ENCODE measurements at places on chromosomes 5 and 9. TPM values are rescaled to one million over a fixed set of nuclear protein-coding genes. Genes with fewer than 3 reads are reported as not detected.
A peak's percentile ranks its signal among the peaks of the same experiment; 100 is the strongest.

DNA sequence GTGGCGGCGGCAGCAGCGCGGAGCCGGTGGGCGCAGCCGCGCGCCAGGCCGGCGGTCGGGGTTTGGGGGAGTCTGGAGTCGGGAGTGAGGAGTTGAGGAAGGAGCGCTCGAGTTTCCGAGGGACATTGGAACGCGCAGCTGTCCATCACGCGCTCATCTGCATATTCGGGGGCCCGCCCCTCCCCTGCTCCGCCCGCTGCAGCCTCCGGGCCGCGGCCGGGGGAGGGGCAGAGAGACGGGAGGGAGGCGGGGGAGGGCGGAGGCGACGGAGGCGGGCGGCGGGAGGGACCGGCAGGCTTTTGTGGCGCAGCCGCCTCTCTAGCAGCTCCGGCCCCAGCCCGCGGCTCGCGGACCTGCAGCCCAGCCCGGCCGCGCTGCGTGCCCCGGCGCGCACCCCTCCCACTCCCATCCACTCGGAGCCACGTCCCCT, at the start of gene IRX2:
IRX2 (minus strand) TSS at position 86 of the 430 bp plus-strand sequence. CDS start 264 bp downstream, outside the sequence.
- no peak for DNase-seq

Gene IFNB1
- 0.61 TPM for total RNA-seq

DNA sequence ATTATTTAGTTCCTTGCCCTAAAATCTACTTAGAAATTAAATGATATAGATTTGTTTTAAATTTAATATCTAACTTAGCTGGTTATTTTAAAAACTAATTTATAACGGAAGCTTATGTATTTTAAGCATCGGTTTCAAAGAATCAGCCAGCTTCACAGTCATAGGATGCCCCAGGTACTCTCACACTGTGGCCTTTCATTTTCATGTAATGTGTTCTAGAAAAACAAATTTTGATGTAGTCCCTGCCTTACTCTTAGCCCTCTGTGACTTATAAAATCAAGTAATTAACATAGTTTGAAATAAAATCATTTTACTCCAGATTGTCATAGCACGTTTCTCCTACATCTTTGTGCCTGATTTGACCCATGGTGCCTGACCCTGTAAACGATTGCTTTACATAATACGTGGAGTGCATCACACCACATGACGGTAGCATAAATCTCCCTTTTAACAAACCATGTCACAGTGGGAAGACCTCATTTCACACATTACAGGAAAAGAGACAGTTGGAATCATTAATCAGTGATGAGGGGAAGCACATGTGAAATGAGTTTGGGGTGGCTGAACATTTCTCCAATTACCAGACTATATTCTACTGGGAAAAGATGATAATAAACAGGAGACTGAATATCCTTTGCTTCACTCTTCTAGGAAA, 731.5 kb upstream of the CDH9 start:
- no peak for DNase-seq

- DNase-seq, result peak; percentile 57
These were observed 214.9 kb upstream of the WWC1 start for GRCh38 chr5:168076561-168076991.

DNA sequence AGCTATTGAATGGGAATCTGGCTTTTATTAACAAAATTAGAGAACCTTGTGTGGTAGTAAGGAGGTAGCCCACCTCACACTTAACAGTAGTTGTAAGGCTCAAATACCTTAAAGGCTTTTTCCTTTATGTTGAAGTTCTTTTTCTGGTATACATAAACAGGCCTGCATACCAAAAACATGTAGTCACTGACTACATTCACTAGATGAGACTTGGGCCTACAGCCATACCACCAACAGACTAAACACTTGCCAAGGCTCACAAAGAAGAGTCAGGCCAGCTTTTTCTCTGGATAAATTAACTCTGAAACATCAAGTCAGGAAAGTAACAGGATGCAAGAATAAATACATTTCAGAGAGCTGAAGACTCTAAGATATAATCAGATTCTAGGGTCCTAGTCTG, 78.6 kb upstream of the MPDZ start:
- DNase-seq, result no peak

GRCh38 chr9:19495186-19496028, 86.6 kb downstream of the ACER2 start:
- no peak for DNase-seq

DNA sequence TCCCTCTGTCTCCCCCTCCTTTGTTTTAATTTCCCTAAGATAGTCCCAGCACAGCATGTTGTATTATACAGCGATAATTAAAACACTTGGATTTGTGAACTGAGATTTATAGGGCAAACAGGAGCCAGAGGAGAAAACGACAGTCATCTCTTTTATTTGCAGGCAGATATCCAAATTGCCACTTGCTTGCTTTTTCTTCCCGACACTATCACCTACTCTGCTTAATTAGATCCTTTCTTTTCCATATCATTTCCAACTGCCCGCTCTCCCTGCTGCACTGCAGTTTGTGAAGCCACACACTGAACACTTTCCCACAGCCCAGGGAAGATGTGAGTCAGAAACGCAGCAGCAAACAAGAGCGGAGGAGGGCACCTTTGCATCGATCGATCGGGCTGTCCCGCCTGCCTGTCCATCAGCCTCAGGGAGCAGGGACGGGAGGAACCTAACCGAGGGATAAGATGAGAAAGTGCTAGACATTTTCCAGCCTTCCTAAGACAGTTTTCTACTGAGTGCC, 35.8 kb upstream of the SPRY4 start:
- DNase-seq, result peak; percentile 88

DNA sequence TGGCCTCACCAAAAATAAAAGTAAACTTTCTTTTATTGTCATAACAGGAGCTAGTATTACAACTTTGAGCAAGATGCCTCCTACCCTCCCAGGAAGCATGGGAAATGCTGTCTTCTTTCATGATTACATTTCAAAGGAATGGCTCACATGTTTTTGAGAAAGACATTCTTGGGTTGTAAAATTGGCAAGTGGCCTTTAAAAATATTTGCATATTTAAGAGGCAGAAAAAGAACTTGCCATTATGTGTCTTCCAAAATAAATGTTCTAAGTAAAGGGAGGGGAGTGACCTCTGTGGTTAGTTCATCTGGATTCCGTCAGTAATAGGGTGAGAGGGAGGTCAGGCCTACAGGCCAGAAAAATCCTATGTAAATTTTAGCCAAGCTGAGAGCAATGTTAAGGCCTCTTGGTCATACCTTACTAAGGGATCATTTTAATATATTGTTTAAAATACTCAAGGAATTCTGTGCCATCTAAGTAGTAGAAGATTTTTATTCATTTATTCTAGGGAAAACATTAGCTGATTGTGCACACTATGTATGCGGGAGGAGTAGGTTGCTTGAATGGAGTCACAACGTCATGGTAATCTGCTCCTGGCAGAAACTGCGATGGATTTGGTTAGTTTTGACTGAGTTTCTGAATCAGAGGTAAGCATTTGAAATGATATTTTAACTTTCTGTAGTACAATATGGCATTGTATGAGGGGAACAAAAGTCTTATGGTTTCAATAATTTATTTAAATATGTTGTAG, 1485.7 kb upstream of the CDH9 start:
- DNase-seq, result no peak

DNA sequence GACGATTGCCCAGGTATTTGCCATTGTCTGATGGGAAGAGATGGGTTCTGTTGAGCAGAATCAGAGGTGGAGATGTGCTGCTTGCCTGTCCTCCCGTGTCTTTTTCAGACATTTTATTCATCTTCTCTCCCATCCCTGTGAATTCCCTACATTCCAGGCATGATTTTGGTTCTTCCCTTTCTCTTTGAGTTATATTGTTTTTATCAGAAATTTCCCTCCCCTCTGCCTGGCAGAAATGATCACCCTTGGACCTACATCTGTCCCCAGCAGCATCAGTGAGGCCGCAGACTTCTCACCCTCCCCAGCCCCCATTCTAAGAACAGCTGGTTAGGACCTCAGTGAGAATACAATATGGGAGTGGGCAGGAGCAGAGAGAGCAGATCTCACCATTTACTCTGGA, 640.2 kb downstream of the CCDC171 start:
- DNase-seq, result no peak

DNA sequence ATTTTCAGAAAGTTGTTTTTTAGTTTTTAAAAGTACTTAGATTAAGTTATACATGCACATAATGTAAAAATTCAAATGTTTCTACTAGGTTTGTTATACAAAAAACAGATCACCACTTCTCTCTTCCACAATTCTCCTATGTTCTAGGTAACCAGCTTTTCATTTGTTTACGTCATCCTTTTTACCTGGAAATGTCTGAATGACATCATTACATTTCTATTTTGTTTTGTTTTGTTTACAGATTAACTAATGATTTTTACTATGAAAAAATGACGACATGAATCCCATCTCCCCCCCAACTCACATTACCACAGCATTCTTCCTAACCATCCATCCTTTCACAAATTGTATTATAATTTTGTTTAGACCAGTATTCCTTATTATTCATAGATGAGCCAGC, 1709.2 kb downstream of the EFNA5 start:
- DNase-seq, result no peak

DNA sequence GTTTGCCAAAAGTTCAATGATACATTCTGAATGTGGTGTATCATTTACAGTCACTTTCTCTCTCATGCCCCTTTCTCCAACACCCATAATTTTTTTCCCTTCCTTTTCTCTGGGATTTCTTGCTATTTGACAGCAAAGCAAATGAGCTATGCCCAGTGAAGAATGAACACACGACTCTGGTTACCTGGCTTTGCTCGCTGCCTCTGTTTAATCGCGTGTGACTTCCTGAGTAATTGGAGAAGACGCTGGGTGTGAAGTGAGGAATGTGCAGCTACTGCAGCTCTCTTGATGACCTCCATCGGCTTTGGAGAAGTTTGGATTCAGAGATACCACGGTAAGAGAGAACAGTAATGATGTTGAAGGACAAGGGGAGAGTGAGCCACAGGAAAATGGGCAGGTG, 651.8 kb downstream of the KIF4B start:
- DNase-seq, result no peak

All from Calu3 (cell line).